ENCODE measurements at places on chromosomes 11 and 22.

GRCh38 chr11:85806876-85807275, 4.1 kb downstream of the SYTL2 start:
- DNase-seq: no peak

GRCh38 chr22:44146088-44146861, 34.5 kb upstream of the PARVG start:
- no peak for DNase-seq

DNA sequence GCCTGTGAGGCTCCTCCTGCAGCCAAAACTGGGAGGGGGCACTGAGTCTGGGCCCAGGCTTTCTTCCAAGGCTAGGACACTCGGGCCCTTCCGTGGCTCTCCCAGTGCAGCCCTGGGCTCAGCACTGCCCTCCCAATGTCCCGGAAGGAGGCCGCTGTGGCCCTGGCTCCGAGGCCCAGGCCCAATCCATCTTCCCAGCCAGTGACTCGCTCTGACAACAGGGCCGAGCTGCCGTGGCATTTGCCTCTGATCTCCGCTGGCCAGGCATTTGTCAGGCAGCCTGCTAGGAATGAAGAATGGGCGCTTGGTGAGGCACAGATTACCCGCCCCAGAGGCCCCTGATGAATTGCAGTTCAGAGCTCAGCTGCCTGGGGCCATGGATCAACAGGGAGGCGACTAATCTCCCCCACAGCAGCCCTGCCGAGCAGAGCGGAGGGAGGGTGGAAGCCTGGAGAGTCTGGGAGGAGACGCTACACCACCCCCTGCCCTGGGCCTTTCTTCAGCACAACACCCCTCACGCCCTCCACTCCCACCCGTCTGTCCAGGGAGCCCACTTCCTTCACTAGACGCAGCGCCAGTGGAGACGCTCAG, 8.3 kb downstream of the FXYD2 start:
- no peak for DNase-seq

GRCh38 chr11:21069909-21070308, 400.5 kb downstream of the NELL1 start:
- DNase-seq: no peak

Data from ascending aorta (tissue), 2 donors.